NCI-H1092 (cell line): ENCODE measurements at places on chromosomes 5 and 9.

DNA sequence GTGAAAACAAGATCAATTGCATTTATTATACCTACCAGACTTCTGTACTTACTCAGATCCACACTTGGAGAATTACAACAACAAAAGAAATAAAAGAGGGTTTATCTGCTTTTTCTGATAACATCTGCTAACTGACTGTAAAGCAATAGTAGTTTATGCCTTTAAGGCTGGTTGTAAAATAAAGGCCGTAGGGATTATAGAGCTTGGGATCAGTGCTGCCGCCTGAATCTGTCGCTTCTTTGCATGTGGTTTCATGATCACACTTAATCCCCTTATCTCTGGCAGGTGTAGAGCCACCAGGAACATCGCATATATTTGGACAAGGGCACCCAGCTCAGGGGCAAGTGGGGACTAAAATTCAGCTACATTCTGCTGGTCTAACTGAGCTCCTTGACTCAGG, 146.7 kb downstream of the CCDC192 start:
- no peak for DNase-seq

DNA sequence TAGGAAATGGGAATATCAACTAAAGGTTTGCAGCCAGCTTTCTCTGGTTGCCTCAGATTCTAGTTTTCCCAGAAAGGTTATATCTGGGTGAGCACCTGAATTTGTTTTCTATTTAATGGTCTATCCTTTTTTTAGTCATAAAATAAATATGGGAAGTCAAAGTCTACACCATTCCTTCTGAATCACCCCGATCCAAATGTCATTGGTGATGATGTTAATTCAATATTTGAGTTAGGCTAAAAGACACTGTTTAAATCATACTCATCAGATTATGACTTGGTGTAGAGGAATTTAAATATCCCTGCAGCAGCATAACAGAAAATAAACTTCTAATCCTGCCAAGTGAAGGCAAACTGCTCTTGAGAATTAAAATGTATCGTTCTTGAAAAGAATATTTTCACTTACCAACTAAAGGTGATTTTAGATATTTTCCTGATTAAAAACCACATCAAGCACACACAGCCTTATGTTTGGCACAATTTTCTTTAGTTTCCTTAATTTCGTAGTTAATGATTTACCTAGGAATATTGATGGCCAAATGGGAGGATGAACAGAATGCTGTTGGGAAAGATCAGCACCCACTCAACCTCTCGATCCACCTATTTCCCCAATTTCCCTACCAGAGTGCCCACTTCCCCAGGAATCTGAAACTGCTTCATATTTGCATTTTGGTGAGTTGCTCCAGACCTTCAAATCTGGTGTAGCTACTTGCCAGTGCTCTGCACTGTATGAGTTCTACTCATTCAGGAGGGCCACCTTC, 103.1 kb upstream of the TSLP start:
- DNase-seq: no peak

DNA sequence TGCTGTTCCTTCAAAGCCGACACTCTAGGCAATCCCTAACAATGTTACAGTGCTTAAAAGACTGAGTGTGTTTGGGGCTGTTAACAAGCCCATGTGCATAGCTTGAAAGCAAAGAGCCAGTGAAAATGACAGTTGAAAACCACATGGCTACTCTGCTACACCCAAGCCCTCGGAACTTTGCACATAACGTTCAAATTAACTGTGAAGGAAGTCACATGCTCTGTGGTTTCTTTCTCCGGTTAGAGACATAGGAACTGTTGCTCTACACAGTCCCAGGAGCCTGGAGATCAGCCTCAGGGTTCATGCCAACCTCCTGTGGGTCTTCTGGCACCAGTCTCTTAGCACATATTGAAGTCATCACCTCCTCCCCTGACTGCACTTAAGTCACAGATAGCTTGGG, 51.1 kb downstream of the C9orf152 start:
- no peak for DNase-seq

DNA sequence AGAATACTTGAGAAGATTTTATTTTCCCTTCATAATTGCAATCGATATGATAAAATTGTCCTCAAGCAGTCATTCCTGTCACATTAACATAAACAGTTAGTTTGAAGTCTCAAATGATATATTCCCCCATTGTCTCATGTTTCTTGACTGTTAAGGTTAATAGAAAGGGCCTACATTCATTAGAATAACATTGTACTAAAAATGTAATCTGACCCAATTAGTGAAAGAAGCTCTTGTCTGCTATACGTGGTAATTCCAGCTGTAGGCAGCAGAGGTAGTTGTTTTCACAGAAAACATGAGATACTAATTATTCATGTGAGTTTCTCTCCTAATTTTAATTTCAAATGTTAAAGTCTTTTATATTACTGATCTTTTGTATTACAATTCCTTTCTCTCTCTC, 25.9 kb upstream of the AP3B1 start:
- DNase-seq: no peak

GRCh38 chr9:106738109-106738508, 124.9 kb upstream of the ZNF462 start:
- no peak for DNase-seq

- DNase-seq: peak; percentile 43
These were observed 314.4 kb downstream of the GADD45G start for GRCh38 chr9:89919171-89919681.

DNA sequence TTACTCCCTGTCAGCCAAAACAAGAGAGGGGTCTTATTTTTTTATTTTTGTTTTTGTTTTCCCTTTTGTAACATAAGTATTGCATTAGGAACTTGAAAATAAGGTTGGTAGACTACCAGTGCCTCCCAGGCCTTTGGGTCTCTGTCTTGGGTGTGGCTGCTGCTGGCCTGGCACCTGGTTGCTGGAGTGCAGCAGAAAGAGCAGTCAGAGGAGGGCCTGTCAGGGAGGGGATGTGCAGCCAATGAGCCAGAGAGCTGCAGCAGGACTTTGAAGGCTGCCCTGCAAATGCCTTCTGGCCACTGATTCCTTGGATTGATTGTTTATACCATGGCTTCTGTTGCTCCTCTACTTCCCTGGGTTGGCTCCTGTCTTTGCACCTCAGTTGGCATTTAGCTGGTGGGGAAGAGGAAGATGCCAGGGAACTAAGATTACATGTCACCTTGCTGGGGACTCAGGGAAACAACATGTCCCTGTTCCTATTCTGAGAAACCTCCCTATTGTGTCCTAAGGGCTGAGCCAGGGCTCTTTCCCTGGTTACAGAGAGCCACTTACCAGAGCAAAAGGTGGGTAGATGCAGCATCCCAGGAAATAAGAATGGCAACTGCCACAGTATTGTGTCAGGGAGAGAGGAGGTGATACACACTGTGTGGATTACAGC, 66.6 kb downstream of the ANGPTL2 start:
- no peak for DNase-seq
